ENCODE measurements at places on chromosomes 16 and 17. TPM values are rescaled to one million over a fixed set of nuclear protein-coding genes. Genes with fewer than 3 reads are reported as not detected.

GRCh38 chr17:77723909-77724875 lies 234.3 kb upstream of the TNRC6C start:
- DNase-seq, result no peak

GRCh38 chr16:25925421-25925820 lies 233.7 kb downstream of the HS3ST4 start:
- DNase-seq, result no peak

- no peak for DNase-seq
Observed at GRCh38 chr17:31061678-31062077, 33.1 kb upstream of the NF1 start.

- DNase-seq, result no peak
Observed at GRCh38 chr16:54645345-54645744, 285.3 kb upstream of the IRX5 start.

DNA sequence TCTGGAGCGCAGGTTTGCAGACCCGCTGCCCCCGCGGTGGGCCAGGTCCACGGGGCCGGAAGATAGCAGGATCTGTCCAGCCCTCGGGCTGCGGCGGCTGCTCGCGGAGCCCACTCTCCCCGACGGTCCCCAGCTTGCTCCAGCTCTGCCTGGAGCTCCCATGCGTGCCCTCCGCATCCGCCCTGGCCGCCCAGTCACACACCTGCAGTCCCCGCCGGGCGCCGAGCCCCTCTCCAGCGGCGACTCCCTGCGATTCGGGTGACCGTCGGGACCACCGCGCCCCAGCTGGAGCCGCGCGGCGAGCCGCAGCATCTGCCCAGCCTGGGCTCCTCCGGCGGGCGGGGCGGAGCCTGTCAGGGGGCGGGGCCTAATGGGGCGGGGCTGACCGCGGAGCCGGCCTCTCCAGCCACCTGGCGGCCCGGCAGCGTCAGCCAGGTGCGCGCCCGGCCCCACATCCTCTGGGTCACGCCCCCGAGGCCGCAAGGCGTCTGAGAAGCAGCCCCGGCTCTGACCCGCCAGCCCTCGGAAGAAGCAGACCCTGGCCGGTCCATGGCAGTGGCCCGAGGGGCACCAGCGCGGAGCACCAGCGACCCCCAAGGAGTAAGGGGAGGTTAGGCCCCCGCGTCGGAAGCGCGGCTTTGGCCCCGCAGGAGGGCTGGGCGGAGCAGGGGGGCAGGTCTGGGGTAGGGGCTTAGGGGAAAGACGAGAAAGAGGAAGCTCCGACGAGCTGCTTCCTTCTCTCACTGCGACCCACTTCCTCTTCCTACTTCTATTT lies at the start of gene PIK3R5:
TSS of gene PIK3R5 (minus strand) at position 314 of the 775 bp plus-strand sequence. CDS start 54,213 bp downstream, outside the sequence.
- DNase-seq, result no peak

GRCh38 chr17:45131616-45132319 lies 547 bp downstream of the PLCD3 start:
- no peak for DNase-seq

- DNase-seq, result no peak
Observed at GRCh38 chr16:17939723-17940122, 396.8 kb downstream of the NPIPA8 start.

- DNase-seq, result no peak
Observed at GRCh38 chr17:901191-901950, 78.2 kb downstream of the NXN start.

DNA sequence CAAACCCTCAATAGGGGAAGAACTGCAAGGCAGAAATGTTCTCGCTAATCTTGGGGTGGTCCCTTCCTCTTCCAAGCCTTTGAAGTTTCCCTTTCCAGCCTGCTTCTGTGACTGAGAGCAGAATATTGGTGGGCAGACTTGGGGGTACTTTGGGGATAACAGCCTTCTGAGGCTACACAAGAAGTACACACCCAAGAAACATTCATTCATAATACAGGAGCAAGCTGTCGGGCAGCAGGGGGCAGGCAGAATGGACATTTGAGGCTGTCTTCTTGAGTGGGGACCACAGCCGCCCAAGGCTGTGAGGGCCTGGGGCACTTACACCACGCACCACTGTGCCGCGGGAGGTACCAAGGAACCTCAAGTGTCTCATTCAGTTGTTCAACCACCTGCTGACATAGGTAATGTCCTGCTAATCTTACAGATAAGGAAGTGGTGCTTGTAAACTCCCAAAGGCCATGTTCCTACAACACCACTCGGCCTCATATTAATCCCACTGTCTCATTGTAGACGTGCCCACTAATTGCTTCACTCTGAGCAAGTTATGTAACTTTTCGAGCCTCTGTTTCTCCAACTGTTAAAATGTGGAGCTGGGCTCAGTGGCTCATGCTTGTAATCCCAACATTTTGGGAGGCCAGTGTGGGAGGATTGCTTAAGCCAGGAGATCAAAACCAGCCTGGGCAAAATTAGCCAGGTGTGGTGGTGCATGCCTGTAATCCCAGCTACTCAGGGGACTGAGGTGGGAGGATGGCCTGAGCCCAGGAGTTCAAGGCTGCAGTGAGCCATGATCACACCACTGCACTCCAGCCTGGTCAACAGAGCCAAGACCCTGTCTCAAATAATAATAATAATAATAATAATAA lies 2.5 kb upstream of the MRPS23 start:
- no peak for DNase-seq

- no peak for DNase-seq
Observed at GRCh38 chr16:76114681-76115080, 162.5 kb upstream of the CNTNAP4 start.

GRCh38 chr17:36653856-36654255 lies 52.5 kb downstream of the MRM1 start:
- DNase-seq, result no peak

DNA sequence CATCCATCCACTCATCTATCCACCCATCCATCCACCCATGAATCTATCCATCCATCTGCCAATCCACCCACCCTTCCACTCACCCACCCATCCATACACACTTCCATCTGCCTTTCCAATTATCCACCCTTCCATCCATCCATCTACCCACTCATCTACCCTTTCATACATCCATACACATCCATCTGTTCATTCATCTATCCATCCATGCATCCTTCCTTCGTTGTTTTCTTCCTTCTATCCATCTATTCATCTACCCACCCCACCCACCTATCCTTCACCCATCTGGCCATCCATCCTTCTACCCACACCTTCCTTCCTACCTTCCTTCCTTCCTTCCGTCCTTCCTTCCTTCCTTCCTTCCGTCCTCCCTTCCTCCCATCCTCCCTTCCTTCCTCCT lies 106.1 kb downstream of the WWOX start:
- DNase-seq, result no peak

GRCh38 chr17:63701868-63702720 lies 2.2 kb upstream of the LIMD2 start:
- DNase-seq, result no peak

DNA sequence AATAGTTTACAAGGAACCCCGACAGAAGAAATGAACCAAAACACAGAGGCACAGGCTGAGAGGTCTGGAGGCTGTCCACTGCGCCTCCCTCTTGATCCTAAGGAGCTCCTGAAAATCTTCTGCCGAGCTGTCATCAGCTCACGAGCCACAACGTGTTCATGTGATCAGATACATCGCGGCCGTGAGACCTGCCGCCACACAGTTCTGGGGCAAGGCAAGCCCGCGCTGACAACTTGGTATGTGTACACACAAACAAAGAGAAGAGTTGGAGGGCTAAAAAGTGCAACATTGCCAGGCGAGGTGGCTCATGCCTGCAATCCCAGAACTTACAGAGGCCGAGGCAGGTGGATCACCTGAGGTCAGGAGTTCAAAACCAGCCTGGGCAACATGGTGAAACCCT lies 7.6 kb downstream of the EXOC7 start:
- no peak for DNase-seq

The CMIP gene
- polyA plus RNA-seq, result 15.3 TPM

The CDH3 gene
- 357 TPM for polyA plus RNA-seq

The CRYBA1 gene
- not detected for polyA plus RNA-seq

The SCIMP gene
- not detected for polyA plus RNA-seq

The SLC35G6 gene
- polyA plus RNA-seq, result not detected

The ZG16 gene
- 0.02 TPM for polyA plus RNA-seq

The C16orf89 gene
- polyA plus RNA-seq, result not detected

The UMOD gene
- polyA plus RNA-seq, result not detected

The XYLT2 gene
- 22.2 TPM for polyA plus RNA-seq

The SLC13A2 gene
- not detected for polyA plus RNA-seq

Measured in foreskin keratinocyte (primary cell).